Stimulated activated CD8-positive, alpha-beta memory T cell treated with anti-CD3 and anti-CD28 coated beads, Interleukin-7, amount 100 ng/mL, for 24 hours (primary cell): ENCODE measurements at places on chromosomes 2 and 18.

- no peak for DNase-seq
Measured at GRCh38 chr2:221975151-221975550, 323.6 kb downstream of the PAX3 start.

DNA sequence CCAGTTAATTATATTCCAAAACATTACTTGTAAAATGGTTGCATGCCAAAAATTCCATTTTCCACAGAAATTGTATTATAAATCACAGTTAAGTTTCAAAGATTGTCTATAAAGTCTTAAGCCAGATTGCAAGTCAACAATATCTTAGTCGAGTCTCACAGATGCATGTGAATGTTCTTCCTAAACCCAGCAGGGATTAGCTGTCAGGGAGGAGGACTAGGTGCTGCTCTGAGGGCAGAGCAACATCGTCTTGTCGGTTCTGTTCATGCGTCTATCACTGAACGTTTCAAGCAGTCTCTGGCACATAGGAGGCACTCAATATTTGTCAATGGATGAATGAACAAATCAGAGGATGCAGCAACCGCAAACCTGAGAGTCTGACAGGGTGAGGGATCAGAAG, 27.0 kb downstream of the EPB41L3 start:
- no peak for DNase-seq

- no peak for DNase-seq
Measured at GRCh38 chr2:10000541-10000940, 42.8 kb upstream of the KLF11 start.

GRCh38 chr2:177254433-177255226, 9.9 kb downstream of the NFE2L2 start:
- DNase-seq: no peak
